Hindlimb muscle (tissue), 1 donor: ENCODE measurements at places on chromosomes 12 and 14. TPM values are rescaled to one million over a fixed set of nuclear protein-coding genes. Genes with fewer than 3 reads are reported as not detected.

Gene CKB
- 190 TPM for polyA plus RNA-seq

Gene KRT74
- not detected for polyA plus RNA-seq

Gene VPS29
- 112 TPM for polyA plus RNA-seq

Gene TAS2R14
- polyA plus RNA-seq = 2.5 TPM

Gene SLCO1C1
- 0.59 TPM for polyA plus RNA-seq

GRCh38 chr12:120167529-120168095 lies 26.9 kb downstream of the GCN1 start:
- no peak for DNase-seq

DNA sequence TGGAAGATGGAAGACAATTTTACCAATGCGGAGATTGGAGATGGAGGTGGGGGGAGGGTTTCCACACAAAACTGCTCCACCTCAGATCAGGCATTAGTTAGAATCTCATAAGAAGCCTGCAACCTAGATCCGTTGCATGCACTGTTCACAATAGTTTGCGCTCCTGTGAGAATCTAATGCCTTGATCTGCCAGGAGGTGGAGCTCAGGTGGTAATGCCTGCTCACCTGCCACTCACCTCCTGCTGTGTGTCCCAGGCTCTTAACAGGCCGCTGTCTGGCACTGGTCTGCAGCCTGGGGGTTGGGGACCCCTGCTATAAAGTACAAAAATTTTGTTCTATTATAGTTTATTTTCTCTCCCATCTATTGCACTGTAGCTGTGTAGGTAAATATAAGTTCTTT lies 84.9 kb upstream of the FOXG1 start:
- no peak for DNase-seq

GRCh38 chr14:85415015-85415712 lies 114.8 kb upstream of the FLRT2 start:
- DNase-seq = peak; percentile 86

DNA sequence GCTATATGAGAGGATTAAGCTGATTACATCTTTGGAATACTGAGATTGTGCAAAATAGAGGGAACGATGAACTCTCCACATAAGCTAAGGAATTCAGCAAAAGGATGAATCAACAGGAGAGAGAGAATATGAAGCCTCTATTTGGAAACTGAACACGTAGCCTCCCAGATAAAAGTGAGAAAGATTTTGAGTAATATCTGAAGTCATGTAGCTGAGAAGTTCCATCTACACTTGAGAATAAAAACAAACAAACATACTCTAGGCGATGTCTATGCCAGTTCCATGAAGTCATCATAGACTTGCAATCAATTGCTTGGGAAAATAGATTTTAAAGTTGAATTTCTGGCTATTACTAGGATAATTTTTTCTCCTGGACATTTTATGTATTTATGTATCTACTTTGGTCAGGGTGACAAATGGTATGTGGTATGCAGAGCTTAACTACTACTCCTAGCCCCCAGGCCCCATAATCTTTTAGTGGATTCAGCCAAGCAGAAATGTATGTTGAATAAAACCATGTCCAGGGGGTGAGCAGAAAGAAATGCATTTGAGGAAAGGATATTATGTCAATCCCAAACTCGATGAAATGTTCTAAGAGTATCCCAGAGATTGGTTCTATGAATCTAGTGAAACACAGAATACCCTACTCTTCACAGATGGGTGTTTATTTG lies 627.4 kb downstream of the DIO2 start:
- no peak for DNase-seq

DNA sequence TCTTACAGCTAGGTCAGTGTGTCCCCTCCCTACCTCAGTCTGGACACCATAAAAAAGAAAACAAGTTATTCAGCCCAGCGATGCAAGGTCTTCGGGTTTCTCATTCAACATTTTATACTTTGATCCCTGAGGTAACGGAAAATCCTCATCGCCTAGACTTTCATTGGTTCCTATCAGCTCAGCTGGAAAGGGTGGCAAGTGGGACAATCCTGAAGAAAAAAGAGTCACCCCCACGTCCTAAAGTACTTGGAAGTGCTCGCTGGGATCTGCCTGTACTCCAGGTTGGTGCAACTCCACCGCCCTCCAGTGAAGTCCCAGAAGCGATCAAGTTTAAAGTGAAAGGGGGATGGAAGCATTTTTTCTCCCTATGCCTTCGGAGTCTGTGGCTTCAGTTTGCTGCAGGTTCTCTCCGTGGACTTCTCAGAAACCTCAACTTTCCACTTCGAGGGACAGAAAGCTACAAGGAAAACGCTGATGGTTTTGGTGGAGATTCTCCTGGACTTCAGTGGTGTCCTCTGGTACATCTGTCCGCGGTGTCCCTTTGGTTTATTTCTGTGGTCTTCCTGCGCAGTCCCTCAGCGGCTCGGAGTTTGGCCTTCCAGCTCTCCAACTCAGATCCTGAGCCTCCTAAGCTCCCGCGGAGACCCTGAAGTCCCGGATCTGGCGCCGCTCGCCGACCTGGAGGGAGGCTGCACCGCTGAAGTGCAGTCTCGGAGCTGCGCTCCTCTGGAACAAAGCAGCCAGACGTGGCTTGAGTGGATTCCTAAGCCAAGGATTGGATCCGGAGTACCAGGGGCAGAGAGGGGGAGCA lies 1.8 kb upstream of the LRFN5 start:
- DNase-seq = peak; percentile 87

GRCh38 chr14:102606296-102606695 lies 13.8 kb downstream of the RCOR1 start:
- DNase-seq = no peak

DNA sequence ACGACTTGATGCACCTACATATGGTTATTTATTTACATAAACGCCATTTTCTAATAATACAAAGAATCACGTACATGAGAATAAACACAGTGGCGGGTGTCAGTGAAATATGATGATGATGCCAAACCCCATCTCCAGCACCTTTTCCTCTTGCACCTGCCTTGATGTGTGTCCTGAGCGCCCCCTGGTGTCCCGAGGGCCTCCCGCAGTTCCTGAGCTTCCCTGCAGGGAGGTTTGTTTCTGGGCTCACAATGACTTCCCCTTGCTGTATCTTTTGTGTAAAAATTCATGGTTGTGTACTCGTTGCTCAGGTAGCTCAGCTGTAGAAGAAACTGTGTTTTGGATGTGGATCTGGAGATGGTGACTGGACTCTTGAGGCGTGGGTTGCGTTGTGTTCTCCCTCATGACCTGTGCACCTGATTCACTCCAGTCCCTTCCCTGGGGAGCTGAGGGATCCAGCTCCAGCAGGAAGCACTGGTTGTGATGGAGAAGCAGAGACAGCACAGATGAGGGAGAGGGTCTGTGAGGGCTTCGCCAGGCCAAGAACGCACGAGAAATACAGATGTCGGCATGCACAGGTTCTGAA lies 1037.8 kb downstream of the TMEM121 start:
- no peak for DNase-seq
